Amniotic stem cell (primary cell): ENCODE measurements at places on chromosomes 13 and 19.
A peak's percentile ranks its signal among the peaks of the same experiment; 100 is the strongest.

DNA sequence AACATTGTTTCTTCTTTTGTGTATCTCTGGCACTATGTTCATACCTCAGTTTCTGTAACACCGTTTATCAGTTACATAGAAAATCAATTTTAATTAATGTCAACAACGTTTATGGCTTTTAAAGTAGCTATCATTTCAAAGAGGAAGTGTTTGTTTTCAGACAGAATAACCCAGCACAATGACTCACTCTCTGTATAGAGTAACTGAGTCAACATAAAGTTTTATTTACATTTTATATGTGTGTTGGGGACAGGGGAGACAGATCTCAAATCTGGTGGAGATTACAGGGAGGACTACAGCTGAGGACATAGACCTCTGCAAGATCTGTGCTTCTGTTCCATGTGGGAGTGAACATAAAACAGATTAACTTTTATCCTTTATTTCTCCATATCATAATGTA is 2590.1 kb downstream of the PCDH9 start:
- no peak for DNase-seq

- DNase-seq = no peak
Observed at GRCh38 chr19:792306-792885, 4.9 kb upstream of the PTBP1 start.

DNA sequence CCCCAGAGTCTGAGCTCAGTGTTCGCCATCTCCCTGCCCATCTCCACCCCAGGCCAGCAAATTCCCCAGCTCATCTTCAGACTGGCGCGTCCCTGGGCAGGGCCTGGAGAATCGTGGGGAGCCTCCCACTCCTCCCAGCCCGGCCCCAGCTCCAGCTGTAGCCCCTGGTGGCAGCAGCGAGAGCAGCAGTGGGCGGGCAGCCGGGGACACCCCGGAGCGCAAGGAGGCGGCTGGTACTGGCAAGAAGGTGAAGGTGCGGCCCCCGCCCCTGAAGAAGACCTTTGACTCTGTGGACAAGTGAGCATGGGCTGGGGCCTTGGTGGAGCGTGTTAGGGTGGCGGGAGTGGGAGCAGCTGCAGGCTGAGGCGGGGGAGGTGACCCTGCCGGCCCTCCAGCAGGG is 8.4 kb upstream of the PRR19 start:
- no peak for DNase-seq

DNA sequence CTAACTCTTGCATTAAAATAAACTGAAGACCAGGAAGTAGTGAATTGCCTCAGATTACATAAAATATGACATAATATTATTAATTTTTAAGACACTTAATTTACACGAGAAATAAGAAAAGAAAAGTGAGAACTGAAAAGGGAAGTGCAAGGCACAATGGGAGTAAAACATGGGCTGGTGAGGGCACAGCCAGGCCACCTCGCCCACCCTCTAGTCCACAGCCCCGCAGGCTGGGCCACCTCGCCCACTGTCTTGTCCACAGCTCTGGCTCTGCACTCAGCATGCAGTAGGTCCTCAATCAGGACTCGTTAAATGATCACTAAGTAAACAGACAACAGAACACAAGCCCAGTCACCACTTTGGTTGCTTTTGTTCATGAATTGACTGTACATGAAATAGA is 67.8 kb upstream of the ARHGEF7 start:
- no peak for DNase-seq

- no peak for DNase-seq
Observed at GRCh38 chr19:28472843-28473242, 740.1 kb downstream of the UQCRFS1 start.

- DNase-seq = peak; percentile 82
Observed at GRCh38 chr19:52369559-52370340, at the start of gene ZNF880. TSS of gene ZNF880 (plus strand) at chr19:52369923. CDS start at chr19:52369966, 43 bp downstream.

GRCh38 chr19:34711890-34712289 is 22.2 kb upstream of the ZNF181 start:
- DNase-seq = no peak

DNA sequence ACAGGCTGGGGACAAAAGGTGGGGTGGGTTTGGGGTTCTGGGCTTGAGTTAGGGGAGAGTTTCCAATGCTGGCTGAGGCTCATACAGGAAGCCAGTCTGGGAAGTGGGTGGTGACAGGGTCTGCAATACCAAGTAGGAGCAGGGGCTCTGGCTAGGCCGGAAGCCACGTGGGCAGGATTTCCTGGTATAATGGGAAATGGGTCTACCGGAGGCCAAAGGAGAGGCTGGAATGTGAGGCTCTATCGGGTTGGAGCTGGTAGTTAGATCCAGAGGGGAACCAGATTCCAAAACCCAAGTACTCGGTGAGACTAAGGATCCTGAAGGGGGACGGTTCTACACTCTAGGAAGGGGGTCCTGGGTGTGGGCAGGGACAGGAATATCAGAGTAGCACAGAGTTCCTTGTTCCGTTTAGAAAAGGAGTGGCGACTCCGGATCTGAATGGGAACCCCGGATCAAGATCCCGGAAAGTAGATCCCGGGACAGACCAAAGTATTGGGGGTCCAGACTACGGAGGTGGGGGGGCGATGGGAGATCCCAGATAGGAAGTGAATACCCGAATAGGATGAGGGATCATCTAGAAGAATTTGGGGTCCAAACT is 802 bp downstream of the CDC37 start:
- no peak for DNase-seq

DNA sequence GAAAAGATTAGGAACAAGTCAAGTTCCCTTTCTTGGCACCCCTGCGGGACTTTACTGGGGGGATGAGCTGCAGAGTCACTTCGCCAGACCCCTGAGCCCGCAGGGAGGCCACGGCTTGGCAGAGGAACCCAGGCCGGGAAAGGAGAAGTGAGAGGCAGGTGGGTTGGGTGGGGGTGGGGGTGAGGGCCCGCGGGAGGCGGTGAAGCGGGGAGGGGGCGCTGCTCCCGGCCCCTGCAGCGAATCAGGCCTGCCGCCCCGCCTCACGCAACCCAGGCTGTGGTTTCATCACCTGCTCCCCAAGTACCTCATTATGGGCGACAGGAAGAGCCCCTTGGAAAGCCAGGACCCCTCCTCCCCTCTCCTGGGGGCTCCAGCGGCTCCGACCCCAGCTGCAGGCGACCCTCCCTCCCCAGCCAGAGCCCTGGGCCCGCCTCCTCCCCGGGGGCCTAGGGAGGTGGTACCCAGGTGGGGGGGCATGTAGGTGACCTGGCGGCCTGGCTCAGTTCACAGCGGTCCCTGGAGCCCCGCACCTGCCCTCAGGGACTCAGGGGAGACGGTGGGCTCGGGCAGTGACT is 9.5 kb downstream of the MEF2B start:
- DNase-seq = no peak

- DNase-seq = peak; percentile 26
Observed at GRCh38 chr19:35267353-35267817, 1.4 kb upstream of the USF2 start.

DNA sequence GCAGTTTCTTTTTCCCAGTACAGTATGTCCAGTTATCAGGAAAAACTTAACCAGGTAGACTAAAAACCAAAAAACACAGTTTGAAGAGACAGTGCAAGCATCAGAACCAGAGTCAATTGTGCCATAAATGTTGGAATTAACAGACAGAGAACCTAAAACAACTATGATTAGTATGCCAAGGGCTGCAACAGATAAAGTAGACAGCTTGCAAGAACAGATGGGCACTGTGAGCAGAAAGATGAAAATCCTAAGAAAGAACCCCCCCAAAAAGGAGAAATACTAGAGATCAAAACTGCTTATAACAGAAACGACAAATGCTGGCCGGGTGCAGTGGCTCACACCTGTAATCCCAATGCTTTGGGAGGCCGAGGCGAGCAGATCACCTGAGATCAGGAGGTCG is 47.1 kb upstream of the KLF5 start:
- DNase-seq = no peak

DNA sequence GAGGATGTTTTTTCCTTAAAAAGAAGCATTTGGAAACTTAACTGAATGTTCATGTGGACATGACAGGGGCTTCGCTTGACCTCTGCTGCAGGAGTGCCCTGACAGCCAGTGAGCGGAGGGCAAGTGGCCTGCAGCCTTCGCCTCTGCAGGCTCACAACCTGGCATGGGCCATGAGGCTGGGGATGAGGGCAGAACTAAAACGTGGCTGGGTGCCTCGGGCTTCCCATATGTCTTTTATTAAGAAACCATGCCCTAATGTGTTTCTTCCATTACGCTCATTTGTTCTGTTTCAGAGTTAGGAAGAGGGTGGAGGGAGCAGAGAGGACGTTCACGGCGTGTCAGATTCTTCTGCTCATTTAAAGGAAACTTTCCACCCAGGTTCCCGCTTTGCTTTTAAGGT is 2.9 kb downstream of the ARHGEF7 start:
- DNase-seq = no peak

- no peak for DNase-seq
Observed at GRCh38 chr13:113761136-113761535, 2.1 kb downstream of the TMEM255B start.

- no peak for DNase-seq
Observed at GRCh38 chr13:51770160-51770559, 33.8 kb downstream of the DHRS12 start.

DNA sequence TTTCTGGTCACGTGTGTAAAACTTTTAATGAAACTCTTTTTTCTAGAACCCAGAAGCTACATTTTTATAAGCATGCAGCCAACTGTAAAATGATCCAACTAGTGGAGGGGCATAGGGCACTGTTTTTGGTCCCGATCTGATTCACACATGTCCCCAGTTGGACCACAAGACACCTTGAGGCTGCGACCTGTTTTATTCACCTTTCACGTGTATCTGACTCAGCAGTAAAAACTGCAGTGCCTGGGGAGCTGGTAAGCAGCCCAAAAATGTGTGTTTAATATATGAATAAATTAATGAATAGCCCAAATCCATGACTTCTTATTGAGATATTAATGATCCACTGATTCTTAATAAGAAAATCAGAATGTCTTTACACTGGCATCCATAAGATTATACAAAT is 140.4 kb downstream of the COL4A1 start:
- DNase-seq = no peak

DNA sequence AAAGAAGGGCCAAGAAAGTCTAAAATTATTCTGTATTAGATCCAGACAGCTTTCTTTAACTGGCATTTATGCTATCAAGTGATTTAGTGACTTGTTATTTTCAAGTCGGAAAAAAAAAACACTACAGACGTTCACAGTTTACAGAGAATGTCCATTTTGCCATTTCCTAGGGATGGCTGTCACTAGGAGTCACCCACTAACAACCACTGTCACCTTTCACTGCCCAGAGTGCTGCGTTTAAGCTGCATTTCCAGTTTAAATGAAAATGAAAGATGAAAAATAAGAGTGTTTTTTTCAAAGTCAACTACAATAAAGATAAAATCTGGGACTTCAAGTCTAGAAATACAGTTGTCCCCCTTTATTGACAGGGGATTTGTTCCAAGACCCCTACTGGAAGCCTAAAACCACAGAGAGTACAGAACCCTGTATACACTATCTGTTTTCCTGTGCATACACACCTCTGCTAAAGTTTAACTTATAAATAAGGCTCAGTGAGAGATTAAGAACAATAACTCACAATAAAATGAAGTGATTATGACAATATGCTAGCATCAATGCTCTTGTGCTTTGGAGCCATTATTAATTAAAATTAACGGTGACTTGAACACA is 112.5 kb downstream of the SACS start:
- DNase-seq = no peak

DNA sequence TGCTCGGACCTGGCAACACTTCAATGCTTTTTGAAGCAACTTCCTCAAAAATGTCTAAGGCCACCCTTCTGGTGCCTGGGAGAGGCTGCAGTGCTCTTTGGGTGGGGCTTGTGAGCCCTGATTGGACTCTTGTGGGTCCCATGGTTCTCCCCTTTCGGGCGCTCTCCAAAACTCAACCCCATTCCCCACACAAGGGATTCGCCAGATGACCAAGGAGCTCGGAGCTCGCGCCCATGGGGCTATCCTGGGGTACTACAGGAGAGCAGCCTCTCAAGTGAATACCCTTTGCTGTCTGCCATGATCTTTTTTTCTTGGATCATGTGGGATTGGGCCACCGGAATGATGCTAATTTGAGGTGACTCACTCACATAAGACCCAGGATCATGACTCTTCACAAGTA is 29.7 kb upstream of the KL start:
- DNase-seq = no peak

- DNase-seq = no peak
Observed at GRCh38 chr19:803099-803561, 5.9 kb downstream of the PTBP1 start.

DNA sequence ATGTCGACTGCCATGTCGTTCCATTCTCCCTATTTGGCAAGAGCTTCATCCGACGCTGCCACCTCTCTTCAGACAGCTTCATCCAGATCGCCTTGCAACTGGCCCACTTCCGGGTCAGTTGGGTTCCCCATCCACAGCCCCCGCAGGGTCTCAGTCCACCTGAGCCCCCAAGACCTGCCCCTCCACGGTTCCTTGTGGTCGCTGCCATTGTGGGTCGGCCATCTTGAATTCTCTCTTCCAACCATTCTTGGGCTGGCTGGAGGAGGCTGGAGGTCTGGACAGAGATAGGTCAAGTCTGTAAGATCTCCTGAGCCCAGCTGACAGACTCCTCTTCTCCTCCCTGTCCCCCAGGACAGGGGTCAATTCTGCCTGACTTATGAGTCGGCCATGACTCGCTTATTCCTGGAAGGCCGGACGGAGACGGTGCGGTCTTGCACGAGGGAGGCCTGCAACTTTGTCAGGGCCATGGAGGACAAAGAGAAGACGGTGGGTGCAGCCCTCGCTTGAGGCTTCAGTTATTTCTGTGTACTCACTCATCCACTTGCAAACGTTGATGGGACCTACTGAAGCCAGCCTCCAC is 19.5 kb downstream of the CPT1C start:
- no peak for DNase-seq

GRCh38 chr19:32599258-32599657 is 18.3 kb downstream of the PDCD5 start:
- no peak for DNase-seq

- no peak for DNase-seq
Observed at GRCh38 chr13:75417012-75417384, 65.0 kb downstream of the TBC1D4 start.

- DNase-seq = no peak
Observed at GRCh38 chr13:39818953-39819352, 163.5 kb downstream of the COG6 start.

DNA sequence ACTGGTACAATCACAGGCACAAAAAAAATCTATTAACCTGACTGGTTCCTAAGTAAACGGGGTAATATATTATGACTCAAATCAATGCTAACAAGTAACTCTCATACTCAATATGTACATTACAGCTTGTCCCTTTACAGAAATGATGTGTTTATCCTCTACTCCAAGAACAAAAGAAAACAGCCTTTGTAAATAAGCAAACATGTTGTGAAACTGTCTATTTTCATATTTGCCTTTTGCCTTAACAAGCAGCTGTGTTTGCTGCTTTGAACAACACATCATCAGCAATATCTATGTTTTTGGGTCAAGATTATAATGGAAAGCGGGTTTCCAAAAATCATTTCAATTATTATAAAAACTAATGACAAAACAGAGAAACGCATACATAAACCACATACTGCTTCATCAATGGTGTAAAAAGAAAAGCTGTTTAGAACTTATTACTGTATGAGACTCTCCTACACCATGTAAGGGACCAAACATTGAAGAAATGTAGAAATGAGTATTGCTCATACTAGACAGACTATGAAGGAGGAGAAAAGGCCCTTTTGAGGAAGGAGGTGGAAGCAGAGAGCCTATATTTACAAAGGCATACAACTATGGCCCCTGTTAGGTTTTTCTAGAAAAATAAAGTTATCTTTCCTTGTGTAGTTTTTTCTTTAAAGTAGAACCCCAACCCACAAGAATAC is 14.8 kb downstream of the TBC1D4 start:
- DNase-seq = no peak

- DNase-seq = no peak
Observed at GRCh38 chr13:37409756-37410155, 188.8 kb downstream of the POSTN start.
